ENCODE measurements at places on chromosomes 6 and 20.

DNA sequence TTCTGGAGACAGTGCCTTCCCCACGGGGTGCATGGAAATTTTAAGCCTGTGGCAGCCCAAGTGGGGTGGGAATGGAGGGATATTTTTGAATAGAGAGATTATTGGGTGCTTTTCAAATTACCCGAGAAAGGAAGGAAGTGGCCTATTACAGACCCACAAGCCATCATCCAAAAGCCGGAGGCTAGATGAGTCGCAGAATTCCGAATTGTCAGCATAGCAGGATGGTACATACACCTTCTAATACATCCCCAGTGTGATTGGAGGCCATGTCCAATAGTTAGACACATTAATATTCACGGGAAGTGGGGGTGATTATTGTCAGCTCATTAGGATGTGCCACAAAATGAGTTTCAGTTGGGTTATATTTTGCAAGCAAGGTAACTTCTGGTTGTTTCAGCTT is 133.0 kb downstream of the FIG4 start:
- DNase-seq, result no peak

DNA sequence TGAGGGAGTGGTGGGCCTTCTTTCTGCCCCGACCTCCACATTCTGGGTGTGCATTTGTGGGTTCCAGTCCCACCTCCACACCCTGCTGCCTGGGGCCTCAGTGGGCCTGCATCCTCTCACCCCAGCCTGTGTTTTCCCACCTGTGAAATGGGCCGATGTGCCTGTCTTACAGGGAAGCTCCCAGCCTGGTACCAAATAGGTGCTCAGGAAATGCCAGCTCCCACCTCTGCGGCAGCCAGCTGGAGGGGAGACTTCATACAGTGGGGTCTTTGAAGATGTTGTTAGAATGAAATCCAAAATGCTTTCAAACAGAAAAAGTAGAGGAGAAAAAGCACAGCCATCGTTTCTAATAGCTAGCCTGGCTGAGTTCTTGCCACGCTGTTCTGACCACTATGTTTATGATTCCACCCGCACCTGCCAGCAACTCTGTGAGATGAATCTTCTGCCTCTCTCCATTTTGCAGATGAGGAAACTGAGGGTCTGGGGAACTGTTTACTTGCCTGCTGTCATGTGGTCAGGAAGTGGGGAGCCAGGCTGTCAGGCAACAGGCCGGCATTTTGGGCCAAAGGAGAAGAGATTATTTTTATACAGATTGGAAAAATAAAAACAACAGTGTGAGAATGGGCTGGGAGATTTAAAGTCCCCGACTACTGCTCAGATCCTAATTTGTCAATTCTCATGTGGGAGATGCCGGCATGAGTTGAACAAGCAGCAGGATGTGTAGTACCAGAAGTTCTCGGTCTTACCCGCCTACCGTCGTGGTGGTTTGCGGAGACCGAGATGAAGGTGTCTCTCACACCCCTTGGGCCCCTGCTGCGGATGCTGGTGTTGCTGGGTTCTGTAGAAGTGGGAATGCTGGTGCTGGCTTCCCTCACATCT is 4.6 kb downstream of the TMEM181 start:
- no peak for DNase-seq

- DNase-seq, result no peak
Measured at GRCh38 chr6:151385177-151385576, 6.2 kb downstream of the ZBTB2 start.

- no peak for DNase-seq
Measured at GRCh38 chr6:89475634-89476033, 42.7 kb downstream of the ANKRD6 start.

- no peak for DNase-seq
Measured at GRCh38 chr6:106751501-106752252, 122.3 kb downstream of the QRSL1 start.

All from GM12864 (cell line).